ENCODE measurements at places on chromosomes 16 and 17.

DNA sequence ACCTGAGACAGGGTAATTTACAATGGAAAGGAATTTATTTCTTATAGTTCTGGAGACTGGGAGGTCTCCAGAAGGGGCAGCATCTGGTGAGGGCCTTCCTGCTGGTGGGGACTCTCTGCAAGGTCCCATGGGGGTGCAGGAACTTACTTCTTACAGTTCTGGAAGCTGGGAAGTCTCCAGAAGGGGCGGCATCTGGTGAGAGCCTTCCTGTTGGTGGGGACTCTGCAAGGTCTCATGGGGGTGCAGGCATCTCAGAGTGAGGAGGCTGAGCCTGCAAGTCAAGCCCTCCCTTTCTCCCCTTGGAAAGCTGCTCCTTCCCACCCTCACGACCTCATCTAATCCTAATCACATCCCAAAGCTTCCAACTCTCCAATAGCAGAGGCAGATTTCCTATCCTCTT, 157.4 kb downstream of the FOXL1 start:
- no peak for DNase-seq

- no peak for DNase-seq
These were observed 109.1 kb downstream of the MSI2 start for GRCh38 chr17:57365420-57365819.

GRCh38 chr17:21252289-21252795, 868 bp downstream of the NATD1 start:
- no peak for DNase-seq

DNA sequence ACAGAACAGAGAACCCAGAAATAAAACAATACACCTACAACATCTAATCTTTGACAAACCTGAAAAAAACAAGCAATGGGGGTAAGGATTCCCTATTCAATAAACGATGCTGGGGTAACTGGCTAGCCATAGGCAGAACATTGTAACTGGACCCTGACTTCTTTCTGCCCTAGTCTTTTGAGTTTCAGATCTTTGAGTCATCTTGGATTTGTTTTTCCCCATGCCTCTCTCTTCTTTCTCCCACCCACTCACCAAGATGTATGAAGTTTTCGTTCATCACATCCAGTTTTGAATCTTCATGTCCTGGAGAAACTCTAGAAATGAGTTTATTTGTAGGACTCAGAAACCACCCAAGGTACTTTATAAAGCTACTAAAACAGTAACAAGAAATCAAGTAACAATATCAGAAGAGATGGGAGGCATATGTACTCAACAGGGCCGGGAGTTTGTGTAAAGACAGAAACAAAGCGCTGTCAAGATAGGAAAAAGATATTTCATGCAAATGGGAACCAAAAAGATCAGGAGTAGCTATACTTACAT, 39.0 kb downstream of the HSD17B2 start:
- DNase-seq, result no peak

GRCh38 chr17:82963104-82963950, 116.1 kb upstream of the METRNL start:
- DNase-seq, result peak; percentile 24

GRCh38 chr17:2962236-2962635, 101.2 kb downstream of the OR1D5 start:
- DNase-seq, result no peak

DNA sequence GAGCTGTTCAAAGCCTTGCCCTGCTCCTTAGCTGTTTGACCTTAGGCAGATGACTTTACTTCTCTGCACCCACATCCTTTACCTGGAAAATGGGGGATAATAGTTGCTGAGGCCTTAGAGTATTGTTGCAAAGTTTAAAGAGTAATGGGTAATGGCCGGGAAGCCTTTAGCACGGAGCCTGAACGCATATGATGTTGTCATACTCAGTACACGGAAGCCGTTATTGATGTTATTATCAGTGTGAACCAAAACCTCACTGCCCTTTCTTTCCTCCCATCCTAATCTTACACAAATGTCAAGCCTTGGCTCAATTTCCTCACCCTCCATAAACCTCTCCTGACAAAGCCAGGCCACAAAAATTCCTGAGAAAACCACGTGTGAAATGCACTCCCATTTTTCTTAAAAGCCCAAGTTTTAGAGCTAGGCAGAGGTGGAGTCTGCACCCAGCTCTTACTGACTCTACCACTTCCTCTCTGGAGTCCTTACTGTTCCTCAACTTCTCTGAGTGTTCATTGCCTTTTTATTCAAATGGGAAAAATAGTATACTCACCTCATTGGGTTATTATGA, 67.3 kb upstream of the CACNG3 start:
- no peak for DNase-seq
